ENCODE measurements at places on chromosomes 6 and 20.

DNA sequence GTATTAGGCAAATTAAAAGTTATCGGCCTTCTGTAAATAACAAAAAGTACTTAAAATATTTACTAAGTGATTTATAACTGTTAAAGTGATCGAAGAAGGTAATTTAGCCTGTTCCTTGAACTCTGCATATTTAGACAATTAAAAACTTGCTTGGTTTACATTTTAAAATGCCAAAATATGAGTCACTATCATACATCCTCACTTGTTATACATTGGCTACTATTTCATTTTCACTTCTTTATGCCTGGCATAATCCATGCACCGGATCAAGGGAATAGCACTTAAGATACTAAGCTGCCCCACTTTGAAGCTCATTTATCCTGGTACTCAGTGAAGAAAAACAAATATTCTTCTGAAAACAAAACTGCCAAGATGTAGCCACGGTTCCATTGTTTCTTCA is 344.6 kb downstream of the UBE3D start:
- DNase-seq, result no peak

GRCh38 chr6:28580475-28580874 is 54.8 kb downstream of the GPX5 start:
- no peak for DNase-seq

DNA sequence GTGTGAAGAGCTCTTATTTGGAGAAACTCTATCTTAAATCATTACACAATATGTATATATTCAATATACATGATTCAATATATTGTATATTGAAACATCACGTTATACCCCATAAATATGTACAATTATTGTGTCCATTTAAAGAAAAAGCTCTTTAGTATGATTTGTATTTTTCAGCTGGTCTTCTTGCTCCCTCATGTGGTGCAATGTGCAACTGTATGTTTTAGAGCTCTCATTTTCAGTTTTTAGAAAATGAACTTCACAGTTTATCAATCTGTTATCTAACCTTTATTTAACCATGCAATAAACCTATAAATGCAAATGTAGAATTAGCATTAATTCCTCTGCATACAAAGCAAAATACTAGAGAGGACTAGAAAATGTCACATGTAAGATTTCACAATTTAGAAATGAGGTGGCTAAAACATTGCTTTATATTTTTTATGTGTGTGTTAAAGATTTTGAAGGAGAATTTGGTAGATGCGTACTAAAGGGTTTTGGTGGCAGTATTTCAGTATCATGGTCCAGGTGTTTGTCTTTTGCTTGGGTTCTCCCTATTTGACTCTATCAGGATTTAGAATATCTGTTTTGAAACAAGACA is 167.1 kb downstream of the PHF3 start:
- no peak for DNase-seq

GRCh38 chr6:43444036-43444435 is 11.3 kb downstream of the DLK2 start:
- no peak for DNase-seq

DNA sequence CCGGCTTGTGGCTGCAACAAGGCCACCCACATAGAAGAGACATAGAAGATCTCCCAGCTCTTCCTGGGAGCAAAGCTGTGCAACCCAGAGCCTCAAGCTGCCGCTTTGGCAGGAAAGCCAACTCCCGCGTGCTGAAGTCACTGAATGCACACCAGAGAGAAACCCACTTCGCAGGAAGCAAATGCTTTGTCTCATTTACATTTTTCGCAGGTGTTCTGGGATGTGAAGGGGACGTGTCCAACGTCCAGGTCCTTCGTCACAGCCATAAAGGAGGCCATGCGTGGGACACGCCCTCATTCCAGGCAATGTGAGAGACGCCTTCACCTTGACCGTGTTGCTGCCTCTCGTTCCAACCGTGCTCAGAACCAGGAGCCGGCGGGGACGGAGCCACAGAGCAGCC is 24.4 kb downstream of the KCNQ2 start:
- DNase-seq, result no peak

DNA sequence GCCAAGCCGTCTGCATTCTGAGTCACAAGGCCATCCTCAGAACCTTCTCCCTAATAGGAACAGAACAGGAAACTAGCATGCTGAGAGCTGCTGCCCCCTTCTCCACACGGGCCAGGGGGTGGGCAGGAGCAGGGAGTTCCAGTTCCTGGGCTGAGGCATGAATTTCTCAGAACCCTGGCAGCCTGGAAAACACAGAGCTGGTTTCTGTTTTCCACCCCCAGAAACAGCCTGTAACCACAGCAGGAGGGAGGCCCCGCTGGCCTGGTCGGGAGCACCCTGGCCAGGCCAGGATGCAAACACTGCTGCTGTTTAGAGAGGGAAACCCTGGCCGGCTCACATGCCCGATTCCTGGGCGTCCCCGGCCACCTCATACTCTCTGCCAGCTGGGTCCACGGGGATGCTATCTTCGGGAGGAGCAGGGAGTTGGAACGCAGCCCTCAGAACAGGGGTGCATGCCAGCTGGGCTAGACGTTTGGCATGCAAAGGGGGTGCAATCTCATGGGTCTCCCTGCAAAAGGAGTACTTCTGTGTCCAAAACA is 130.1 kb downstream of the NFATC2 start:
- no peak for DNase-seq
